ENCODE measurements at places on chromosomes 11 and 22.

GRCh38 chr11:122863704-122864326 is 18.7 kb upstream of the JHY start:
- peak; percentile 35 for DNase-seq

DNA sequence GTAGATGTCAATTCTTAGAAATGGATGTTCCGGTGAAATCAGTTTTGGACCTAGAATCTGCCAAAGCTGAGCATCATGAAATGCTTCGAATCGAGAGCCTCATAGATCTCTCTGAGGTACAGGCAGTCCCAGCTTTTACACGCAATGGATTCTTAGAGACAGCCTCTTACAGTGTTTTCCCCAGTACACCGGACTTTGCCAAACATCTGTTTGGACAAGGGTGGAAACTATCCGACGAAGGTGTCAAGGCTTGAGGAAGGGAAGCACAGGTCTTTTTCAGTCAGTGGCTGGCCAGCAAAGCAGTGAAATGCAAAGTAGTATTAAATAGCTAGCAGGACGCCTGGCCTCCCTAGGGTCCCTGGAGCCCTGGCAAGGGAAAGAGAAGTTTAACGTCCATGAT is 4.9 kb downstream of the GRK3 start:
- DNase-seq = no peak

DNA sequence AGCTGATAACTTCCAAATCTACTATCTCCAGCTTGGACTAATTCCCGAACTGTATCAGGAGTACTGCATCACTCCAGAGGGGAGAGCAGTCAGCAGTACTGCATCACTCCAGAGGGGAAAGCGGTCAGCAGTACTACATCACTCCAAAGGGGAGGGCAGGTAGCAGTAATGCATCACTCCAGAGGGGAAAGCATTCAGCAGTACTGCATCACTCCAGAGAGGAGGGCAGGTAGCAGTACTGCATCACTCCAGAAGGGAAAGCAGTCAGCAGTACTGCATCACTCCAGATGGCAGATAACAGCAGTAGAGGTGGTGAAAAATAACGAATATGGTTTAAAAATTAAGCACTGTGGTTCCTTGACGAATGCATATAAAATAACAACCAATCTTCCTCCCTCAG is 8.4 kb downstream of the CWC15 start:
- no peak for DNase-seq

GRCh38 chr11:73389134-73389525 is 12.9 kb downstream of the RELT start:
- DNase-seq = no peak

- no peak for DNase-seq
Observed at GRCh38 chr11:46382646-46383403, 1.4 kb downstream of the MDK start.

DNA sequence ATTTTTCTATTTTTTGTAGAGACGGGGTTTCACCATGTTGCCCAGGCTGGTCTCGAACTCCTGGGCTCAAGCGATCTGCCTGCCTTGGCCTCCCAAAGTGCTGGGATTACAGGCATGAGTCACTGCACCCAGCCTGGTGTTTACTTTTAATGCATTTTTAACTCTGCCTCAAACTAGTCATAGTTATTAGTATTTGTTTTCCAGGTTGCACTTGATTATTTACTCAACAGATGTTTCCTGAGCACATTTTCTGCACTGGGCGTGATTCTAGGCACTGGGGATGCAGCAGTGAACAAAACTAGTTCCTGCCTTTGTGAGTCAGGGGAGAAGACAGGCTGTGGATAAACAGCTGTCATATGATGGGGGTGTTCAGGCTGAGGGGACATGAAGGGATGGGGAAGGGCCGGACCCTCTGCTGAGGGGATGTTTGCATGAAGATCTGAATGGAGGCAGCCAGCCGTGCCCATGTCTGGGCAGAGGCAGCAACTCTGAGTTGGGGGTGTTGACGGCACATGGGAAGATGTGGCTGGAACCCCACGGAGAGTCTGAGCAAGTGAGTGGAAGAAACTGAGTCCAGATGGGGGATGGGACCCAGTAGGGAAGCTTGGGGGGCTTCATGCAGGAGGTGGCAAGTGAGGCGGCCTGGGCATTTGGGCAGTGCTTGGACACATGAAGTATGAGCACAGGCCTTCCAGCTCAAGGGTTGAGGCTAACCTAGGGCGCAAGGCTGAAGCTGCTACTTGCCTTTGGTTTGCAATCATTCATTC is 34.4 kb downstream of the MPPED1 start:
- DNase-seq = peak; percentile 6

DNA sequence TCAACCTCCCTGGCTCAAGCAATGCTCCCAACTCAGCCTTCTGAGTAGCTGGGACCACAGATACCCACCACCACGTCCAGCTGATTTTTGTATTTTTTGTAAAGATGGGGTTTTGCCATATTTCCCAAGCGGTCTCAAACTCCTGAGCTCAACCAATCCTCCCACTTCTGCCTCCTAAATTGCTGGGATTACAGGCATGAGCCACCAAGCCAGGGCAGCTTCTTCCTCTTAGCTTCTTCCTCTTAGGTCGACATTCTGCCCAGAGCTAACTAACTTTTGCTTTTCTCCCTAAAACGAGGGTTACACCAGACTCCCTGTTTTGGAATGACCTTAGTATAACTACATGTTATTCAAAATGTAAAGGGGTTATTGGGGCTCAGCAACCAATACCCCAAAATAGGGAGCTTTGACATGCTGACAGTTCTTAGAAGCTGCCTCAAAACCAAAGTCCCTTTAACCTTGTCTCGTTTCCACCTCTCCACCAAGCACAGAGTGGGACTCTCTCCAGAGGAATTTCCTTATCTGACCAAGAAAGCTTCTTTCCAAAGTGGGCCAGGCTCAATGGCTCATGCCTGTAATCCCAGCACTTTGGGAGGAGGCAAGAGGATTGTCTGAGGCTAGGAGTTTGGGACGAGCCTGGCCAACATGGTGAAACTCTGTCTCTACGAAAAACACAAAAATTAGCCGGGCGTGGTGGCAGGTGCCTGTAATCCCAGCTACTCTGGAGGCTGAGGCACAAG is 7.0 kb downstream of the HPS5 start:
- no peak for DNase-seq

GRCh38 chr11:90179923-90180322 is 42.9 kb downstream of the CHORDC1 start:
- no peak for DNase-seq

- peak; percentile 14 for DNase-seq
Observed at GRCh38 chr22:48896766-48897644, 930.7 kb downstream of the BRD1 start.

- no peak for DNase-seq
Observed at GRCh38 chr22:20413217-20414058, 19.5 kb downstream of the ZNF74 start.

DNA sequence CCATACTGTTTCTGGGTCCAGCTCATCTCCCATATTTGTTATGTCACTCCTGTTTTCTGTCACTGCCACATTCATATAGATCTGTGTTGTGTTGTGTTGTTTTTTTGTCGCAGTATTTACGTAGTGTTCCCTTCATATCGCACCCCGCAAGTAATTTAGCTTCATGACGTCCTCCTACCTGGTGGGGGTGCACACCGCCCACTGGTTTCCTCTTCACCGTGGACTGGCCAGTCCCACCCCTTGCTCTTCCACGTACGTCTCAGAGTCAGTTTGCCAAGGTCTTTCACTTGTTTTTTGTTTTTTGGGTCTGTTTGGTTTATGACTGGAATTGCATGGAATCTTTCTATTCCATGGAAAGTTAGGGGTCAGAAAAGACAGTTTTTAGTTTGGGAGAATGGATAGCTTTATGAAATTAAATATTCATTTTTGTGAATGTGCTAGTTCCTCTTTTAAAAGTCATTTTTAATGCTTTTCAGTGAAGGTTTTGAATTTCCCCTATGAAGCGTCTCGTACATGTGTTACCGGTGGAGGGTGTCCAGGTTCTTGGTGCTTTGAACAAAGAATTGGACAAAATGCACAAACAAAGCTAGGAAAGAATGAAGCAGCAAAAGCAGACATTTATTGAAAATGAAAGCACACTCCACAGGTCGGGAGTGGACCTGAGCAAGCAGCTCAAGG is 134.3 kb downstream of the TBC1D22A start:
- DNase-seq = no peak

DNA sequence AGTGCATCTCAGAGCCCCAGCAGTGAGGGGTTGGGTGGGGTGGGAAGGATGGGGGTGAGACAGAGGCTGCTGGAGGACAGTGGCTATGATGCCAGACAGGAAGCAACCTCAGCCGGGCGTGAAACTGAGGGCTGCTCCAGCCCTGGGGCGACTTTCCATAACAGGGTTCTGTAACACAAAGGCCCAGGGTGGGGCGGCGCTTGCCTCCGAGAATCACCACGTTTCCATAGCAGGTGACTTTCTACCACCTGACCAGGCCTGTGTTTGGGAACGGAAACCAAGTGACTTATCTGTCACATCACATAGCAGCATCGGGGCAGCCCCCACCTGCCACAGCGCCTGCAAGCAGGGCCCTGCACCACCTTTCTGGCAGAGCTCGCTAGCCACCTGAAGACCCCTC is 85.8 kb downstream of the TRMU start:
- DNase-seq = no peak

DNA sequence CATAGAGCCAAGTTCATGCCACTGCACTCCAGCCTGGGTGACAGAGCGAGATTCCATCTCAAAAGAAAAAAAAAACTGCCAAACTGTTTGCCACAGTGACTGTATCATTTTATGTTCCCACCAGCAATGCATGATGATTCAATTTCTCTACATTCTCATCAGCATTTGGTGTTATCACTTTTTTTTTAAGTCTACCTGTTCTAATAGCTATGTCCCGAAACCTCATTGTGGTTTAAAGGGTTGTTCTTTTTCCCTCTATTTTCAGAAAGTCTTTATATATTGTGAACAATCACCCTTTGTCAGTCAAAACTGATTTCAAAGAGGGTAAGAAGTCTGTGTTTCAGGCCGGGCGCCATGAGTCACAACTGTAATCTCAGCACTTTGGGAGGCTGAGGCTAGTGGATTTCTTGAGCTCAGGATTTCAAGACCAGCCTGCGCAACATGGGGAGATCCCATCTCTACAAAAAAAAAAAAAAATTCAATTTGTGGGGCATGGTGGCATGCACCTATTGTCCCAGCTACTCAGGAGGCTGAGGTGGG is 14.8 kb upstream of the FAM168A start:
- DNase-seq = no peak

- no peak for DNase-seq
Observed at GRCh38 chr11:95704865-95705264, 84.7 kb downstream of the FAM76B start.

- DNase-seq = no peak
Observed at GRCh38 chr11:55342901-55343300, at the start of gene OR4A16. Gene OR4A16, plus strand, starts transcription at chr11:55343201. Its CDS starts 0 bp downstream, at chr11:55343201.

GRCh38 chr11:102085864-102086551 is 24.2 kb upstream of the YAP1 start:
- DNase-seq = no peak

- no peak for DNase-seq
Observed at GRCh38 chr11:82732734-82733443, 775 bp downstream of the FAM181B start.

- no peak for DNase-seq
Observed at GRCh38 chr11:73949912-73950311, 914 bp upstream of the DNAJB13 start.

DNA sequence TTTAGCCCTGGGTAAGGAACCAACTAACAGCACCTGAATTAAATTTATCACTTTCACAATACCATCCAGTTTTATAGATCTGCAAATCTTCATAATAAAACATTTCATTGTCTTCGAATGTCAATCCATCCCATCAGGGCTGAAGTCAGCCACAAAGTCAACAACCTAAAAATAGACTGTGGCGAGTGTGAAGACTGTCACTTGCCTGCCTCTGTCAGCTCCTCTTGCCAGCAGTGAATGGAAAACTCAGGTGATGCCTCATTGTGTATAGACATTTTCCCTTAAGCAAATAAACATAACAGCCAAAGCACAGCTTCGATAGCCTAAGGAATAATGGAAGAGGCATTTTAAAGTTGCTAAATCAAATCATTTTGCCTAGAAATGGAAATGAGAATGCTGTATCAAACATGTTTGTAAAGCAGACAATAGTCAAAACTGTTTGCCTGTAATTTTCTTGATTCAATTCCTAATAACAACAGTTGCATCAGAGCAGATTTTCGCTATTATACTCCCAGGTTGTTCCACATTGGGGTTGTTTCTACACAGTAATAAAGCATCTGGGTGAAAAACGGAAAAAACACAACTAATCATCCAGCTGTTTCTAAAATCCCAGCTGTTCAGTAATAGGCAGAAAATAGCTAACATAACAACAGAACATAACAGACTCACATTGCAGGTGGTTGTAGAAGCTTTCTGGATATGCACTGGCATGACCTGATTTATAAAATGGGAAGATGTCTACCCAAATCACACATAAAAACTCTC is 15.7 kb downstream of the KCNA4 start:
- no peak for DNase-seq

GRCh38 chr11:34006876-34007275 is 44.7 kb upstream of the CAPRIN1 start:
- no peak for DNase-seq

DNA sequence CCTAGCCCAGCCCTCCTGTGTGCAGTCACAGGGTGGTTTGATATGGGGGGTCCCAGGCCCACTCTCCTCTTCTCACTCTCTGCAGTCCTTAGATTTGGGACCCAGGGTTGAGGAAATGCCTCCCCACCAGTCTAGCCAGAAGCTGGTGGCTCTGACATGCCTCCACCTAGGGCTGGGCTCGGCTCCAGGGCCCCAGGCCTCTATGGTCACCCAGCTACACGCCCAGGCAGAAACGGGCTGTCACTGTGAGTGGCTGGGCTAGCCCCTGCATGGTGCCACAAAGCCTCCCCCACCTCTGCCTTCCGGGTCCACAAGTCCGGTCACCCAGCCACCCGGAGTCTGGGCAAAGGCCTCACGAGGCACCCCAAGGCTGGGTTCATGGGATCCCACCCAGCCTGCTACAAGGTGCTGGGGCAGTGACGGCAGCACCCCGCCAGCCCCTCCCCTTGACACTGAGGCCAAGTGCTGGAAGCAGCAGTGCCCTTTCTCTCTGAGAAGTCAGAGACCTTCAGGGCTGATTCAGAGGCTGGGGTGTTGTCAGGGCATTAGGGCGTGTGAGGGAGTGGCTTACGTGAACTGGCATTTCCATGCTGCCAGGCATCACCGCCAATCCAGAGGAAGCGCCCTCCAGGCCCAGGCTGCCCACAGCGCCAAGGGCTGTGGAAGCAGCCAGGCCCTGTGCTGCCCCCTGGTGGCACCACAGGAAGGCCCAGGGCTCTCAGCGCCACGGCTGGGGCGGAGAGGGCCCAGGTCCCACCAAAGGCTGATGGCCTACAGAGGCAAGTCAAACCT is 638 bp upstream of the PITPNM1 start:
- peak; percentile 95 for DNase-seq

GRCh38 chr11:44949160-44950030 is 1.3 kb downstream of the TP53I11 start:
- DNase-seq = no peak

GRCh38 chr11:11620173-11620920 is 1.5 kb downstream of the GALNT18 start:
- peak; percentile 12 for DNase-seq

GRCh38 chr22:43042101-43042780 is 27.3 kb upstream of the PACSIN2 start:
- DNase-seq = no peak

Measured in activated naive CD4-positive, alpha-beta T cell treated with anti-CD3 and anti-CD28 coated beads, Interleukin-2, amount 50 U/mL, for 72 hours (primary cell).